ENCODE measurements at places on chromosomes 6 and 20. TPM values are rescaled to one million over a fixed set of nuclear protein-coding genes. Genes with fewer than 3 reads are reported as not detected.
A peak's percentile ranks its signal among the peaks of the same experiment; 100 is the strongest.

GRCh38 chr6:11601776-11602605 lies 64.4 kb downstream of the TMEM170B start:
- no peak overlapping the region for H3K4me3 ChIP-seq
- H3K27me3 ChIP-seq = peaks cover 36% of the 10 kb centered on the region
- H3K36me3 ChIP-seq = no peaks in the 10 kb centered on the region
- peaks cover 4% of the 10 kb centered on the region for H3K4me1 ChIP-seq

Gene SLC2A10
- total RNA-seq = not detected

- H3K4me3 ChIP-seq = no peak overlapping the region
- no peaks in the 10 kb centered on the region for H3K4me1 ChIP-seq
- H3K27ac ChIP-seq = no peak overlapping the region
- no peaks in the 10 kb centered on the region for H3K27me3 ChIP-seq
- no peaks in the 10 kb centered on the region for H3K36me3 ChIP-seq
- no peak for DNase-seq
Measured at GRCh38 chr6:47854971-47855370, 73.1 kb downstream of the OPN5 start.

Gene RAB44
- total RNA-seq = 0.15 TPM

Gene OR2B6
- not detected for total RNA-seq

DNA sequence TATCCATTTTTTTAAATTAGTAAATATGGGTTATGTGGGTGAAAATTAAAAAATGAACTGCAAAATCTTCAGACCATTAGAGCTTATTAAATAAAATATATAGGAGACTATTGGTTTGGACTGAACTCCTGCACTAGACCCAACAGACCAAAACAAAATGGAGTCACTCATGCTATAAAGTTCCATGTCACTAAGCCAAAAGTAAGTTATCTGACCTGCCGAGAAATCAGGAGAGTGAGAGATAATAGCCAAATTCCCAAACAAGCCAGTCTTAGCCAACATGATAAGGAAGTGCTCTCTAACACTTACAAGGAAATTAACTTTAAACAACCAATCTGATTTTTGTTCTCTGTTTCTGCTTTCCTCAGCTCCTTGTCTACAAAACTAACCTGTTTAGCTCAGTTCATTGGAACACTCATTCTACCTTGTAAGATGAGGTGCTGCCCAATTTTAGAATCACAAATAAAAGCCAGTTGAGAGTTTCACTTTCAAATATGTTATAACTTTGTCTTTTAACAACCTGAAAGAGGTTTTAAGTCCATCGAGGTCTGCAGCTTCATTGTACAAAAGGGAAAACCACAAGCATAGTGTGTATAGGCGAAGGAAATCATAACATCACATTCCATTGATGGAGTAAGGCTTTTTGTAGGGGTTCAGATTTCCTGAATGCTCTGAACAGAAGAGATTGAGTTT lies 220.5 kb downstream of the TENT5A start:
- H3K36me3 ChIP-seq = no peaks in the 10 kb centered on the region
- H3K27ac ChIP-seq = no peak overlapping the region
- H3K27me3 ChIP-seq = no peaks in the 10 kb centered on the region

DNA sequence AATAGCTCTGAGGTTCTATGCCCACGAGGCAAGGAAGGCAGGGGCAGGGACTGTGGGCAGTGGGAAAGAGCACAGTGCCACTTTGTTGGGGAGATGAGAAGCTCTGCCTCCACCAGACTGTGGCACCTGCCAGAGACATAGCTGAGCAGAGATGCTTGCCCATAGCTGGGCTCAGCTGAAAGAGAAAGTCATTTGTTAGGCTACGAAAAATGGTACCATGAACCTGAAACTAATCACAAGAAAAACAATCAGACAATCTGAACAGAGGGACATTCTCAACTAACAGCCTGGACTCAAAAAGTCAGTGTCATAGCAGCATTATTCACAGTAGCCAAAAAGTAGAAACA lies 32.9 kb upstream of the TCP11 start:
- H3K4me3 ChIP-seq = no peak overlapping the region
- H3K27me3 ChIP-seq = peaks cover 8% of the 10 kb centered on the region
- peaks cover 19% of the 10 kb centered on the region for H3K4me1 ChIP-seq
- H3K36me3 ChIP-seq = peaks cover 5% of the 10 kb centered on the region
- H3K27ac ChIP-seq = peak overlapping the region; percentile 75

GRCh38 chr6:11952316-11952715 lies 59.8 kb upstream of the HIVEP1 start:
- H3K36me3 ChIP-seq = no peaks in the 10 kb centered on the region
- H3K4me1 ChIP-seq = no peaks in the 10 kb centered on the region
- H3K4me3 ChIP-seq = no peak overlapping the region
- DNase-seq = no peak
- peaks cover 4% of the 10 kb centered on the region for H3K27me3 ChIP-seq

- no peaks in the 10 kb centered on the region for H3K36me3 ChIP-seq
- no peak for DNase-seq
- H3K4me1 ChIP-seq = peaks cover 8% of the 10 kb centered on the region
- H3K27ac ChIP-seq = no peak overlapping the region
- no peak overlapping the region for H3K4me3 ChIP-seq
Measured at GRCh38 chr6:108748959-108749358, 99.3 kb upstream of the ARMC2 start.

GRCh38 chr20:7399575-7399974 lies 540.7 kb downstream of the HAO1 start:
- no peaks in the 10 kb centered on the region for H3K4me1 ChIP-seq
- H3K36me3 ChIP-seq = no peaks in the 10 kb centered on the region
- H3K4me3 ChIP-seq = no peak overlapping the region
- H3K27me3 ChIP-seq = no peaks in the 10 kb centered on the region
- H3K27ac ChIP-seq = no peak overlapping the region

Gene OVOL2
- not detected for total RNA-seq

Gene SIRPD
- total RNA-seq = not detected

DNA sequence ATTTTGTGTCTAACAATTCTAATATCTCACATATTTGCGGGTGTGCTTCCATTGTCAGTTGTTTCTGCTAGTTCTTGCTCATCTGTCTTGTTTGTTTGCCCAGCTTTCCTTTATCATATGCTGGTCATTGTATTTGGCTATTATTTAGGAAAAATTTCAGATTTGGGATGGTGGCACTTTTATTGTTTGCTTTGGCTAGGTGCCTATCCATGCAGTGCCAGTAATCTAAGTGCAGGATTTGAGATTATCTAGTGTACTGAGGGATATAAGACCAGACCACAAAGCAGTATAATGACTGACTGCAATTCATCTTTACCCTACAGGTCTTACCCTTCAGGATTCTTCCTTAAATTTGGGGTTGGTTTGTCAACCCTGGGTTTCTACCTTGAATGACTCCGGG lies 63.9 kb downstream of the NINL start:
- no peaks in the 10 kb centered on the region for H3K27me3 ChIP-seq
- no peak overlapping the region for H3K27ac ChIP-seq
- no peaks in the 10 kb centered on the region for H3K4me1 ChIP-seq
- no peaks in the 10 kb centered on the region for H3K36me3 ChIP-seq
- DNase-seq = no peak

Gene C2
- total RNA-seq = 1.0 TPM

Gene MUC22
- not detected for total RNA-seq

Gene CASS4
- 13.2 TPM for total RNA-seq

DNA sequence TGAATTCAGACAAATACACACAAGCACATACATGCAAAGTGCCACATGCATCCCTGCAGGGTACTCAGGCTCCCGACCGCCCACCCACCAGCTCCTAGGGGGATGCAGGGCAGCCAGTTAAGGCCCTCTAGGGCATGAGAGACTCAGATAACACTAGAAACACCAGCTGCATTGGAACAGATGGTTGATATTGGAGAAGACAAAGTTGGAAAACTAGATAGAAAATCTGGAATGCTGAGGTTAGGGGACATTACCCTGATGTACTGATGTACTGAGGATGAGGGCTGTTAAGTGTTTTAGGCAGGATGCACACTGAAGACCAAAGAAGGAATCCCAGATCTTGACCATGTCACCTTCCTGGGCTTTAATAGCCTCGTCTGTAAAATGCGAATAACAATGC lies 134.6 kb upstream of the ECI2 start:
- no peaks in the 10 kb centered on the region for H3K36me3 ChIP-seq
- no peaks in the 10 kb centered on the region for H3K4me1 ChIP-seq
- DNase-seq = no peak
- no peak overlapping the region for H3K27ac ChIP-seq

GRCh38 chr6:25137916-25138232 lies 141.3 kb upstream of the CARMIL1 start:
- peak overlapping the region; percentile 83 for H3K4me3 ChIP-seq
- H3K27me3 ChIP-seq = no peaks in the 10 kb centered on the region
- peaks cover 39% of the 10 kb centered on the region for H3K4me1 ChIP-seq

DNA sequence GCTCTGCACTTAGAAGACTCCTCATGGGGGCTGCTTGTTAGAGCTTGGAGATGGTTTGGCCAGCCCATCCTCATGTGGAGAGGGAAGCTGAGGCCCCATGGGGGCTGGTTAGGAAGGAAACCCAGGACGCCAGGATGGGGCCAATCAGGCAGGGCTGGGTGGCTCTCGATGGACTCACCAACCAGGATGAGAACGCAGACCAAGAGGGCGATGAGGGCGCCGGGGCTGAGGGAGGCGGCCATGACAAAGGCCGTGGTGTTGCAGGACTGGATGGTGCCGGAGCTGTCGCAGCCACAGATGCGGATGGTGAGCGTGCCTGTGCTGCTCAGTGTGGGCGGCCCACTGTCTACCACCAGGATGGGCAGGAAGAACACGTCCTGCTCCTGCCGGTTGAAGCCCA lies 59.7 kb downstream of the CD40 start:
- no peak overlapping the region for H3K27ac ChIP-seq
- no peaks in the 10 kb centered on the region for H3K4me1 ChIP-seq
- DNase-seq = no peak
- no peak overlapping the region for H3K4me3 ChIP-seq
- no peaks in the 10 kb centered on the region for H3K36me3 ChIP-seq

Gene SUMO4
- total RNA-seq = 8.5 TPM

- H3K27me3 ChIP-seq = peaks cover 17% of the 10 kb centered on the region
- no peaks in the 10 kb centered on the region for H3K36me3 ChIP-seq
- peaks cover 7% of the 10 kb centered on the region for H3K4me1 ChIP-seq
- DNase-seq = no peak
Measured at GRCh38 chr6:151502499-151502898, 8.7 kb downstream of the CCDC170 start.

DNA sequence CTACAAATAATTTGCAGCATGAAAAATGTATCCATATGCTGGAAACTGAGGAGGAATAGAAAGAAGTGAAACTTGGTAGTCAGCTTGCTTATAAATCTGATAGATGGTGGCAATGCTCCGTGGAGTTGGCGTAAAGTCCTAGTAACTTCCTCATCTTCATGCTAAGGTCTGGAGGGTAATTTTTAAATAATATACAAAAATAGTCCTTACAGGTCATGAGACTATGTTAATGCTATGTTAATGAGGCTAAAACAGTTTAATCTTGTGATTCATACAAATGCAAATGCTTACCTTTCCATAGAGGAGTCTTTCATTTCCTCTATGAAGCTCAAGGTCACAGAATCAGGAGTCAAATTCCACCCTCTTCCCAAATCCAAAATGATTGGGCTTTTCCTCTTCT lies 9.4 kb upstream of the CRIP3 start:
- peaks cover 2% of the 10 kb centered on the region for H3K27me3 ChIP-seq
- no peaks in the 10 kb centered on the region for H3K36me3 ChIP-seq
- H3K27ac ChIP-seq = no peak overlapping the region
- H3K4me1 ChIP-seq = no peaks in the 10 kb centered on the region

- H3K27ac ChIP-seq = no peak overlapping the region
- no peak overlapping the region for H3K4me3 ChIP-seq
- no peak for DNase-seq
- H3K4me1 ChIP-seq = no peaks in the 10 kb centered on the region
- no peaks in the 10 kb centered on the region for H3K36me3 ChIP-seq
Measured at GRCh38 chr6:84554706-84555105, 209.7 kb downstream of the TBX18 start.

DNA sequence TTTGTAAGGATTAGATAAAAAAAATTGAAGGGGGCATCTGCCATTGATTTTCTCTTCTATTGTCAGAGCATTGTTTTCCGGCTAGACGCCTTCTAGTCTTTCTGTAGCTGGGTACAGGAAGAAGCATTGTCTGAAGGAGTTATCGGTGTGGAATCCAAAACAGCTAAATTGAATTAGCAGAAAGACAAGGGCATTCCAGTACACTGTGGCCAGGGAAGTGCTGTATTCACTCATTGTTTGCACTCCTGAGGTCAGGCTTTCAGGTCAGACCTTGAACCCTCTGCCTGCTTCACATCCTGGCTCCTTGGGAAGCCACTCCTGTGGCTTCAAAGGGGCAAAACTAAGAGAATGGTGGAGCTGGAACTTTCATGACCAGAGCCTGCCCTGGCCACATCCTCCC lies 81.1 kb upstream of the SNAP25 start:
- peaks cover 3% of the 10 kb centered on the region for H3K27me3 ChIP-seq
- H3K36me3 ChIP-seq = no peaks in the 10 kb centered on the region
- DNase-seq = no peak
- no peak overlapping the region for H3K27ac ChIP-seq
- no peak overlapping the region for H3K4me3 ChIP-seq

DNA sequence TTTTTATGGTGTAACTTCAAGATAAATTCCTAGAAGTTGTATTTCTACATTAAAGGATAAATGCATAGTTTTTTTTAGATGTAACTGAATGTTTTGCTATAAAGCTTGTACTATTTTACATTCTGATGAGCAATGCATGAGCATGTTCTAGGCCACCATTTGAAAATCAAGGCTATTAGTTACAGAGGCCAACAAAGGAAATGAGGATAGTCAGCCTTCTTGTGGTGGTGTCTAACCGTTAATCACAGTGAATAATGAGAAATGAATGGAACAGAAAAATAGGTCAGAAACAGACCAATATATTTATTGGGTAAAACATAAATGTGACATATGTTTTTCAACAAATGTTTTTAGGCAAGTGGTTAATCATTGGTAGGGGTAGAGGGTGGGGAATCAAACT lies 37.6 kb upstream of the L3MBTL3 start:
- H3K27me3 ChIP-seq = no peaks in the 10 kb centered on the region
- no peaks in the 10 kb centered on the region for H3K36me3 ChIP-seq
- H3K4me1 ChIP-seq = no peaks in the 10 kb centered on the region
- H3K4me3 ChIP-seq = no peak overlapping the region
- H3K27ac ChIP-seq = no peak overlapping the region

Gene ARMC12
- 1.3 TPM for total RNA-seq

- H3K27ac ChIP-seq = no peak overlapping the region
- DNase-seq = no peak
- H3K36me3 ChIP-seq = no peaks in the 10 kb centered on the region
- H3K4me1 ChIP-seq = no peaks in the 10 kb centered on the region
- no peak overlapping the region for H3K4me3 ChIP-seq
Measured at GRCh38 chr6:44668976-44669934, 281.7 kb downstream of the CDC5L start.

- no peak for DNase-seq
- H3K27me3 ChIP-seq = peaks cover 65% of the 10 kb centered on the region
Measured at GRCh38 chr6:131949909-131950766, 1.0 kb downstream of the CCN2 start.

DNA sequence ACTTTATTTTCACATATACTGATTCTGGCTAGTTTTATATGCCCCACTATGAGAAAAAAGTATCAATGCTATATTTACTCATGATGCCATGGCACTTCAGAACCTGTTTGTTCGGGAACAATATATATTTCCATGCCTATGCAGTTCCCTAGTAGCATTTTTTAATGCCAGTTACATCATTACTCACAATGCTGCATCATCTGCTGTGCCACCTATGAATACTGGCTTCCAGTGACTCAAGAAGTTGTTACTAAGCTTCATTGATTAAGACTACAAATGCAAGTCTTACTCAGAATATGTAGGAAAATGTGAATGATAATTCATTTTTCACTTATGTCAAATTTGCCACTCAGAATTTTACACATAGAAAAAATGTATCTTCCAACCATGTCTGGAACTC lies 97.9 kb downstream of the MAFB start:
- H3K4me1 ChIP-seq = no peaks in the 10 kb centered on the region
- no peaks in the 10 kb centered on the region for H3K27me3 ChIP-seq
- no peaks in the 10 kb centered on the region for H3K36me3 ChIP-seq
- no peak for DNase-seq

Gene OR2H1
- not detected for total RNA-seq

- H3K36me3 ChIP-seq = no peaks in the 10 kb centered on the region
- no peaks in the 10 kb centered on the region for H3K4me1 ChIP-seq
- DNase-seq = no peak
Measured at GRCh38 chr20:2179949-2180348, 78.3 kb downstream of the STK35 start.
